ENCODE measurements at places on chromosomes 11 and 22.

DNA sequence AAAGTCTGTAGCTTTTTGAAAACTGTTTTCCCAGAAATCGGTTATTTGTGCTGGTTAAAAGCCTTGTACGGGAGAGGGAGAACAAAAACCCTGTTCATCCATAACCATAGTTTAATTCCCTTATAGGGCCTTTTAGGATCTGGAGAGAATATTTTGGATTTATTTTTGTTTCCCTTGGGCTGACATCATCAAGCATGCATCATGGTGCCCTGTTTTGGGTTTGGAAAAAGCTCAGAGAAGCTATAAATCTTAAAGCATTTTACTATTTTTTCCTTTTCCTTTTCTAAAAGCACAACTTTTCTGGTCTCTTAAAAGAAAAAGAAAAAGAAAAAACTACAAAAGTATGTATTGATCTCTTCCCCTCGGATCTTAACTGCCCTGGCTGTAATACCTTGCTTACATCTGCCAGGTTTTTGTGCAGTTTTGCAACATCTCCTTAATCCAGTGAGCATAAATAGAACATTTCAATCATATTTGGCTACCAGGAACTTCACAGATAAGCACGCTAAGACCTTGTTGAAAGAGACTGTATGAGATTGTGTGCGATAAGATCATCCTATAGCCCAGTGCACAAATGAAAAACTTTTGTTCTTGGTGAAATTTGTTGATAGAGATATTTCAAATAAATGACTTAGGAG, 88.0 kb downstream of the ZBTB16 start:
- DNase-seq, result no peak

DNA sequence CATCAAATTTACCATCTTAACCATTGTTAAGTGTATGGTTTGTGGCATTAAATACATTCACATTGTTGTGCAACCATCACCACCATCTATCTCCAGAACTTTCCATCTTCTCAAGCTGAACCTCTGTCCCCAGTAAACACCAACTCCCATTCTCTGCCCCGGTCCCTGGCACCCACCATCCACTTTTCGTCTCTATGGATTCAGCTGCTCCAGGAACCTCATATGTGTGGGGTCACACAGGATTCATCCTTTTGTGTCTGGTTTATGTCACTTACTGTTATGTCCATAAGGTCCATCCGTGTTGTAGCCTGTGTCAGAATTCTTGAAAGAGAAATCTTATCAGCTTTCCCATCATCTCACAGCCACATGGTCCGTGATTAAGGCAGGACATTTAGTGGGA, 16.3 kb downstream of the TSPAN32 start:
- DNase-seq, result peak; percentile 23

- no peak for DNase-seq
Measured at GRCh38 chr11:109762546-109762945, 330.6 kb upstream of the ZC3H12C start.

DNA sequence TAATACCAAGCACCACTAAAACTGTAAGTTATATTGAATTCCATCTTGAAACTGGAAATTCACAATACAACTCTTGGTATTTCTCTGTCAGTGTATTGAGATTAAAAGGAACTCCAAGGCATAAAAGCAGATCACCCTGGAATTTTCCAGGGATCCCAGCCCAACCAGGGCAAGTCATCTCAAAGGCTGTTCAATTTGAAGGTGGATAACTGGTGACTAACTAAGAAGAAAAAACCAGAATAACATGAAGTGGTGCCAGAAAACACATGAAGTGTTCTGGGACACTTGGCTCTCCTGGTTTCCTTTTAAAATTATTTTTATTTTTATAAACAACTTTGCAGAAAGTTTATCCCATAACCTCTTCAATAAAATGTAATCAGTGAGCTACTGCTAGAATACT, 7.8 kb upstream of the BMAL1 start:
- DNase-seq, result no peak

GRCh38 chr11:130599073-130599654, 150.7 kb downstream of the ADAMTS15 start:
- peak; percentile 79 for DNase-seq

DNA sequence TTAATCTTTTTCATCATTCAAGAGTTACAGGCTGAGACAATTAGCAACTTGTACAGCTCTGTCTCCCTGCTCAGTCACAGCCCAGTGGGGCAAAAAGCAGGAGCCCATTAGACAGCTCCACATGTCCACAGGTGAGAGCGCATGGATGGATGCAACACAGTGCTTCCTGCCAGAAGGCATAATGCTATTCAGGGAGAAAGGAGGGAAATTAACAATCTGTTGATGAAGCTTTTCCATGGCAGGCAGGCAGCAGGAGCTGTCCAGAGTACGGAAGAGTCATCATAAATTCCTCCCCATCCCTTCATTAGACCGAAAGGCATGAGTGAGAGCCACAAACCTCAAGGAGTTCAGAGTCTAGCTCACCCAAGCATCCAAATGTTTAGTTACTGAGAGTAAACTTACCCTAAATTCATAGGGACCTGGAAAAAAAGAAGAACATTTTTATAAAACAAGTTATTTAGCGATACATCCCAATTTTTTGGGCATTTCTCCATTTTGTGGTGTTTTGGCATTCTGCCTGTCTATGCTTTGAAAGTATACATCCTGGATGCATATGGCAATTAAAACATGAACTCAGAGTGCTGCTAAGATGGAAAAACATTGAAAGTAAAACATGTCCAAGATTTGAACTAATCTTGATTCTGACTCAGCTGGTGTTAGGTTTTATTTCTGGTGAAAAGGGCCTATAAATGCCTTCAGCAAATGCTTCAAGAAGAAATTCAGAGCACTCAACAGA, 428.1 kb downstream of the OPCML start:
- DNase-seq, result no peak

- DNase-seq, result no peak
Measured at GRCh38 chr11:129285402-129285786, 90.3 kb upstream of the BARX2 start.

Data from aorta (tissue), 5 donors.